ENCODE measurements at places on chromosomes 7 and 10.

DNA sequence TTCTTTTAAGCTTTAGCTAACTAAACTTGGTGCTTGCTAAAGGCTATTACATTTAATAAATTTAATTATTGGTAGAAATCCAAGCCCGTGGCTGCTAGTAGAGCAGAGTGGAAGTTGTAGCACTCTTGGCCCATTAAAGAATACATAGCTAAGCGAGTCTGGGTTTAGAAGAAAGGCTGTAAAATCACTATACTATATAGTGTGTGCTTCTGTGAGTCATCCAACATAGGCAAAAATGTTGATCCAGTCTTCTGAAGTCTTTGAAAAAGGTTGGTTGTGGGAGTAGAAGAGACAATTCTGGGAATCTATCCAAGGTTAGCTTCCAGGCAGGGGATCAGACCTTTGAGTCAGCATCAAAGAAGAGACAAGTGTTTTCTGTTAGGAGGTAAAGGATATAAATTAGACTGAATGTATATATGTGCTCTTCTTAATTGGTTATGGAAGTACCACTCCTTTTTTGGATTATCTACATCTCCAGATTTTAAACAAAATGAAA is 664.2 kb downstream of the NXPH1 start:
- no peak for ATAC-seq

GRCh38 chr10:61866700-61867368 is 34.7 kb upstream of the ARID5B start:
- no peak for ATAC-seq

DNA sequence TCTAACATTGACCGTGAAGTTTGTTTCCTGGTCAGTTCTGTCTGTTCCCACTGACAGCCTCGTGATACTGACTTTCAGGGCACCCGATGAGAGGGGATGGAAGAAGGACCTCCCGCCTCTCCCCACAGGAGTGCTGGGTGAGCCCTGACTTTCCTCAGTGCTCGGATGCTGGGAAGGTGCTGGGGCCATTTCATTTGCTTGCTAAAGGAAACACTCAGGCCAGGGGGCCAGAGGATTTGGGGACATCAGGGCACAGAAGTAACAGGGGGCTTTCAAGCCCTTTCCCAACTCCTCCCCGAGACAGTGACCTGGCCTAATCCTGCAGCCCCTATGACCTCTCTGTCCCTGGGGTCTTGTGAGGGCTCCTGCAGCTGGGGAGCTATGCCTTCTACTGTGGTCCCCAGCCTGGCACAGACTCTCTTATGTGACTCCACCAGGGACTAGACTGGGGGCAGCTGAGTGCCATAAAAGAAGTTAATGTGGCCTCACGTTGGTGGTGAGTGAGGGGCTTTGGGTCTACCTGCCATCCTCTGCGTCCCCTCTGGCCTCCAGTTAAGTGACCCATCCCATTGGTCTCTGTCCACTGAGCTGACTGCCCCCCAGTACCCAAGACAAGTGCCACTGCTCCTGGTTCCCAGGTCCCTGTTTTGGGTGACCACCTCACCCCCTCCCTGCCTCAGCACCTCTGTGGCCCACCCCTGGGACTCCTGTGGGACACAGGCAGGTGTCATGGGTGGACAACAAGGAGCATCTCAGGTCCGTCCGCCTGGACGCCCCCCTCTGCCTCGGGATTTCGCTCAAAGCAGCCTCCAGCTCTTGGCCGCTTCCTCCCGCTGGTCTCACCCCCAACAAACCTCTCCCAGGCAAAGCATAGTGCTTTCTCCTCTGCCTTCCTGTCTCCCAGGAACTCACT is 33.4 kb upstream of the HSPA12A start:
- ATAC-seq = no peak

DNA sequence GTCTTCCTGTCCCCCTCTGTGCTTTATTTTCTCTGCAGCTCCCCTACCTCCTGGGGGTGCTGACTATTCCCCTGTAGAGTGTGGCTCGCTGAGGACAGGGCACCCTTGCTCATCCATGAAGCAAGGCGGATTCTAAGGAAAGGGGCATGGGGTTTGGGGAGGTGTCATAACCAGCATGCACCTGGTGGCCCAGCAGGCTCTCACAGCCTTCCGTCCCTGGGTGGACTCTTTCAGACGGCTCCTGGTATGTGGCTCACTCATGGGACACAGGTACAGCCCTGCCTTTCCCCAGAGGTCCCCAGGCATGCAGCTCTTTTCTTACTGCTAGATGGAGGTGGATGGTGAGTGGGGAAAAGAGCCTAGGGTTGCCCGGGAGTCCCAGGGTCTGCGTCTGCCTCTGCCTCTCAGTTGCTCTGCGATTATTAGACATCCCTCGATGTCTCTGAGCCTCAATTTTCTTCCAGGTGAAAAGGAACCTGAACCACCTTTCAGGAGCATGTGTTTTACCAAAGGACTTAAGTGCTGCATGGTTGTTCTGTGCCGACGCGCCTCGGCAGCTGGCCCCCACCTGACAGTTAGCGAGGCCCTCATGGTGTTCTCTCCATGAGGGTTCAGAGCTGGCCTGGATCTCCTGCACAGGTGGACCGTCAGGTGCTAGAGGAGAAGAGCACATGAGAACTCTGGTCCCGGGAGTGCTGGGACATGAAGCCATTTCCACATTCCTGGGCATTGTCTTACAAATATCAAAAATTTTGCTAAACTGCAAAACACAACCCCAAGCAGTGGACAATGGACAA is 172.5 kb upstream of the SHH start:
- ATAC-seq = no peak

DNA sequence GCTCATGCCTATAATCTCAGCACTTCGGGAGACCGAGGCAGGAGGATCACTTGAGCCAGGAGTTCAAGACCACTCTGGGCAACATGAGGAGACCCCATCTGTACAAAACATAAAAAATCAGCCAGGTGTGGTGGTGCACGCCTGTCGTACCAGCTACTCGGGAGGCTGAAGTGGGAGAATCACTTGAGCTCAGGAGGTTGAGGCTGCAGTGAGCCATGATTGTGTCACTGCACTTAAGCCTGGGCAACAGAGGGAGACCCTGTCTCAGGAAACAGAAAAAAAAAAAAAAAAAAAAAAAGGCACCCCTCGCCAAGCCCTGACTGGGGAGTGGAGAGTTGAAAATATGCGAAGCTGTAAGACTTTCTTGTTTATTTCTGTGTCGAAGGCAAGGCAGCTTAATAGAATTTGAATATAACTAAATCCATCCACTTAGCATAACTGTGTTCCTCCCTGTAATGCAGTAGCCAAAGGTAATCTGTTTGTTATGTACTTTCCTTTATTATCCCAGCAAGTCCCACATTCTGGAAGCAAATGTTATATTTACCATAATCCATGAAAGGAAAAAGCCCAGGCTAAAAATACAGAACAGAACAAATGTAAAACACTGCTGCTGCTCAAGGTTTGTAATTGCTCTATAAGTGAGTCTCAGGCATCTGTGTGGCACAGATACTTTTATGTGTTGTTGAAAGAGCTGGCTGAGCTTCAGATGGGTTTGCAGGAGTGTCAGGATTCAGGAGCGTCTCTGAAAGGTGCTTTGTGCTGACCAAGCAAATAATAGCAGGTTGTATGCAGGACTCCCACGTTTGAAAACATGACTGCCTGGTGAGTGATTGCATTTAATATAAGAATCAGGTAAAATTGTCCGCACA is 127.2 kb downstream of the CELF2 start:
- ATAC-seq = no peak

DNA sequence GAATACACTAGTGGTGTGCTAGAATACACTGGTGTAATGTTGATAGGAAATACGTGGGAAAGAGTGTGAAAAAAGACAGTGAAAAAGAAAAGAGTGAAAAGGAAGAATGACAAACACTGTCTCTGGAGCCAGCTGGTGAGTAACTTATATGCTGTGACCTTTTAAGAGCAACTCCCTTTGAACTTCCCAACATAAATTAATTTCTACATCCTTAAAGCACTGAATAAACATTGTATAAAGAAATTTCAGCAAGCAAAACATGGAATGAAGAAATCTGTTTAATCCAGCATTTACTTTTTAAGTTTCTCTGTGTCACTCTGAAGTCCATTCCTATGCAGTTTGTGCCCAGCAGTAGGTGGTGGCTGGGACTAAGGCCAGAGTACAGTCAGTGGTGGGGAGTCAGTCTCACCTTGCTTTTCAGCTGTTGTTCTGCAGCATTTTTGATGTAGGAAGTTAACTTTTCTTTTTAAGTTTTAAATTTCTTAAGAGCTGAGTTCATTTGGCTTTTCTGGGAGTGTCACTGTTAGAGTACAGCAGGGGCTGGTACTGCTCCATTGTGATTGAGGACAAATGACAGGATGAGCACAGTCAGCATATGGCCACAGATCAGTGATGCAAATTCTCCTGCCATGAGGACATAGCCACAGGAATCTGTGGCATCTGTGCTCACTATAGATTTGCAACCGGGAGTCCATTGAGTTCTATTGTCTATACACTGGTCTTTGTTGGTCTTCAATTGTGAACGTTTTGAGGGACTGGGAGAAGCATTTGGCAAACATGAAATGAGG is 321.8 kb downstream of the ZNF248 start:
- no peak for ATAC-seq

DNA sequence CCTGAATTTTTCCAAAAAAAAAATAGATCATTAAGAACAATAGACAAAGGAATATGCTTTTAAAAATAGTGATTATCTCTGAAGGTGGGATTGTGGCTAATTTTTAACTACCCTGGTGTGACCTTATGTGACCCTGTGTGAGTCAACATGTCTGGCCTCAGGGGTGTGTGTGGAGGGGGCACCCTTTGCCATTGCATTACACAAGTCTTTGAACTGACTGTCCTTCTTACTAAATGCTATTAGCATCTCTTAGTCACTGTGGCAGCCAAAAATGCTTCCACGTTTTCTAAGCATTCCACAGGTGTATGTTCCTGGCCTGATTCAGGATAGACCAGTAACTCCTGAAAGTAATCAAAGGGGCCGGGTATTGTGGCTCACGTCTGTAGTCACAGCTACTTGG is 175.4 kb downstream of the MGMT start:
- no peak for ATAC-seq

GRCh38 chr10:72016608-72017300 is 52.6 kb downstream of the CHST3 start:
- ATAC-seq = no peak

- ATAC-seq = no peak
Observed at GRCh38 chr7:107441581-107442422, 28.1 kb upstream of the GPR22 start.

GRCh38 chr7:75971961-75972763 is 22.2 kb downstream of the TMEM120A start:
- ATAC-seq = no peak

GRCh38 chr7:87628780-87629569 is 777 bp downstream of the RUNDC3B start:
- no peak for ATAC-seq

- ATAC-seq = peak; percentile 95
Observed at GRCh38 chr10:110425684-110426293, 71.9 kb upstream of the DUSP5 start.

DNA sequence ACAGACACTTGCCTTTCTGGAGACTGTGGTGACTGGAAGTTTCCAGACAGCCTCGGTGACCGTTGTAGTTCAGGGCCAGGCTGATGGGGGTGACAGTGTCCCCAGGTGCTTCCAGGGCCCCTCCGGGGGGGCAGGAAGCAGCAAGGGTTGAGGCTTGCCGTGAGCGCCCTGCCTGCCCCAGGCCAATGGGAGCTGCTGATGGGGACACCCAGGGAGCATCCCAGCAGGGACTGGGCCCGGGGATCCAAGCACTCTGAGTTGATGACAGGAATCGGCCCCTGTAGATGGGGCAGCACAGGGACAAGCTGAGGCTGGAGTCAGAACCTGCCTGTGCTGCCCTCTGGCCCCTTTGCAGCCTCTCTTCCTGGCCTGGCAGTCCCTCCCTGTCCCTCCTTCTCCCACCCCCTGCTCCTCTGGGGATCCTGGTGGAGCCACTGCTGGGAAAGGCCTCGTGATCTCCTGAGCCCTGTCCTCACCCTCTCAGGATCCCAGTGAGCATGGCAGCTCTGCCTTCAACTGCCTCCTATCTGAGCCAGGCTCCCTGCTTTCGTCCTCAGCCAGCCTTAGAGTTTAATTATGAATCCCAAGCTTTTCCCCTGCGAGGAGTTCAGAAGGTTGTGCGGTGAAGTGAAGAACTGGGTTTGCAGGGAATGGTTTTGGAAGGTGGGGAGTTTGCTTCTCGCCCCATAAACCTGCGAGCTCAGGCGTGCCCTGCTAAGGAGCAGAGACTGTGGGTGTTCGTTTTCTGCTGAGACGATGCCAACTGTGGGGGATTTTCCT is 84.7 kb downstream of the ADCY1 start:
- ATAC-seq = no peak

- no peak for ATAC-seq
Observed at GRCh38 chr10:30553626-30554439, 75.7 kb downstream of the LYZL2 start.

GRCh38 chr7:128405471-128406313 is 4.1 kb downstream of the IMPDH1 start:
- peak; percentile 10 for ATAC-seq

GRCh38 chr7:90298145-90299038 is 22.7 kb downstream of the FAM237B start:
- ATAC-seq = peak; percentile 65

DNA sequence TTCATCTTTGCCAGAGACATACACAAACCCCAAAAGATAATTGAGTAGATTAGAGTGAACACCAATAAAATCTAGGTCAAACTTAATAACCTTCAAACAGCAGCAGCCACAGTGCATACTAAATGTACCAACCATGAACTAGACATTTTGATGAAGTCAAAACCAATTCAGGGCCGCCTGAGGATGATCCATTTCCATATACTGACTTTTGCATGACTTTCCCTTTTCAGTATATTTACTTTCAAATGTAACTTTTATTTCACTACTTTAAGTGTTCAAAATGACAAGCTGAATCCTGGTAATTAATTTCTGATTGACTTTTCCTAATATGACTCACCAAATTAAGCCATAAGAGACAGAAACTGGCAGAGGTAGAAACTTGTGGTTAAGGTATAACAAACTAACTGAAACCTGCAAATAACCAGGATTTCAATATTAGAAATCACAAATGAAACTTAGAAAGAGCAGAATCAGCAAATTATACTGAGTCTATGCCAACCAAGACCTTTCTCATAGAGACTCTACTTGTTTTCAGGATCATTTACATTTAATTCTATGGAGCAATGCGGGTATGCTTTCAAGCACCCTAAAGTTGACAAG is 171.9 kb upstream of the LRRN3 start:
- ATAC-seq = peak; percentile 55

DNA sequence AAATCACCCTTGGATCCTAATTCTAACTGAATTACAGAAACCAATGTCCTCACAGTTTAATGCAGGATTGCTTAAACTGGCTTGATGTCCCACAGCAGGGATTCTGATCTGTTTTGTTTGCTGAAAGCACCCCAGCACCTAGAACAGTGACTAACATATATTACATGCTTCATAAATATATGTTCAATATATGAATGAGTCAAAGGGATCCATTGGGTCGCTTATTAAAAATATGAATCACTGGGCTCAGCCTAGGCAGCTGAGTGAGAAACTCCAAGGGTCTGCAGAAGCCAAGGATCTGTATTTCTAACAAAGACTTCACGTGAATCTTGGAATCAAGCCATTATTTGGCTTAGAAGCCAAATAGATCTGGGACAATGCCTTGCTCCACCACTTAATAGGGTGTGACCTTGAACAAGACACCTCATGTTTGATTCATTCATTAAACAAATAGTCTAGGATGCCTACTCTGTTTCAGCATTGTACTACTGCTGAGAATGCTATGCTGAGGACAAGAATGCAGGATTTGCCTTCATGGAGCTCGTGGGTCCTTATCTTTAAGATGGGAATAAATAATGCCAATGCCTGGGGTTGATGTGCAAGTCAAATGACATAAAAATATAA is 103.4 kb upstream of the DLX6 start:
- ATAC-seq = no peak
